Urothelium cell line (cell line): ENCODE measurements at places on chromosomes 1 and 21.

- no peak for DNase-seq
These were observed 64.6 kb upstream of the GJB5 start for GRCh38 chr1:34690269-34690668.

- no peak for DNase-seq
These were observed 1182.6 kb downstream of the AMY1C start for GRCh38 chr1:104932030-104932915.

DNA sequence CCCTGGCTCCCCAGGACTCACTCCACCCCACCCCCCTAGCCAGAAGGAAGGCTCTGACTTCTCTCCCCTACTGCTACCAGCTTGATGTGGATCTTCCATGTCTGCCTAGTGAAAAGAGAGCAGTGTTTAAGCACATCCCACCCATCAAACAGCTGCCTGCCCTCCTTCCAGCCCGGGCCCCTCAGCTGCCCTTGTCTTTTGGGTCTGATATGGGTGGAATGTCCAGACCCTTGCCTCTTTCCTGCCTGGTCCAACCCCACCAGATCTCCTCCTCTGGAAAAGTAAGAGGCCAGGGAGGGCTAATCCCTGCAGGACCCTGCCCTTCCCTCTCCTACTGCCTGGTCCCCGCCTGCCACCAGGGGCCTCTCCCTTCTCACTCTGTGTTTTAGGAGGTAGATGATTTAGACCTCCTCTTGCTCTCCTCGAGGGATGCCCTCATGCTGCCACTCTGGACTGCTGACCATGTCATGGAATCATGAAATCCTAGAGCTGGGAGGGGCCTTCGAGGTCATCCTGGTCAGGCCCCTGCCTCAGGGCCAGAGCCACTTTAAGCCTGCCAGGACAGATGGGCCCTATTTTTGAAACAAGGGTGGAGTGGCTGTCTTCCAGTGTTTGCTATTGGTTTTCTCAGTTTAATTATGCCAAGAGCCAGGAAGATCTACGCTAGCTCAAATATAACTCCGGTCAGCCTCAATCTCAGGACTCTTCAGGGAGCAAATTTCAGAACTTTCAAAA is 15.8 kb upstream of the HSPG2 start:
- DNase-seq = no peak

DNA sequence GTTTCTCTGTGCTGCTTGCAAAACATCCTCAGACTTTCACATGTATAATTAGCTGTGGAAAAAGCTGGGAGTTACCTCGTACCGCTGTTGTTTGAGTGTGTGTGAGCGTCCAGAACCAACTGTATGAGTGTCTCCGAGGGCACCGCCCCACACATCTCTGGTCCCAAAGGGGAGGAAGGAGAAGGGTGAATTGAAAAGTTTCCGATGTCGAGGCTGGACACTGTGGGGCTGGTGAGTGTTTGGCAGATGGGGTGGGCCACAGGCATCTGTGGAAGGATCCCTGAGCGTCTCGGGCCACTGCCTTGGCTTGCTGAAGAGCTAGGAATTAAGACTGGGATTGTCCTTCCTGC is 1.2 kb downstream of the ATP2B4 start:
- peak; percentile 49 for DNase-seq

- peak; percentile 10 for DNase-seq
These were observed 213.7 kb upstream of the HOOK1 start for GRCh38 chr1:59601041-59601441.

DNA sequence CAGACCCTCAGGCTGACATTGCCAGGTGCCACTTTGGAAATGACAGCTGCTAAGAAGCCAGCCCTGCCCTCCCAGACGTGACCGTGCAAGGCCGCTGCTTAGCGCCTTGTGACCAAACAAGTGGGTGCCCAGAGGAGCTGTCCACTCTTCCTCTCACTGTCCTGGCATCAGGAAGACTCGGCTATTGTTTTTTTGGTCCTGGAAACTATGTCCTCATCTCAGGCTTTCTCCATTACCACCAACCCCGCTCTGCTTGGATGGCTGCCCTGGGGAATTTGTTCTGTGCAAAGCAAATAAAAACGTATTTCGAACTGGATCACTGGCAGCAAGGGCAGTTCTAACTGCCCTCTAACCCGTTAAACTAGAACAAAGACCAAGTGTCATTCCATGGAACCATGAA is 13.7 kb upstream of the TENT5C start:
- DNase-seq = no peak
